ENCODE measurements at places on chromosomes 11 and 22. TPM values are rescaled to one million over a fixed set of nuclear protein-coding genes. Genes with fewer than 3 reads are reported as not detected.
A peak's percentile ranks its signal among the peaks of the same experiment; 100 is the strongest.

Gene SIK3
- 28.7 TPM for total RNA-seq

Gene DCHS1
- total RNA-seq = 10.7 TPM

DNA sequence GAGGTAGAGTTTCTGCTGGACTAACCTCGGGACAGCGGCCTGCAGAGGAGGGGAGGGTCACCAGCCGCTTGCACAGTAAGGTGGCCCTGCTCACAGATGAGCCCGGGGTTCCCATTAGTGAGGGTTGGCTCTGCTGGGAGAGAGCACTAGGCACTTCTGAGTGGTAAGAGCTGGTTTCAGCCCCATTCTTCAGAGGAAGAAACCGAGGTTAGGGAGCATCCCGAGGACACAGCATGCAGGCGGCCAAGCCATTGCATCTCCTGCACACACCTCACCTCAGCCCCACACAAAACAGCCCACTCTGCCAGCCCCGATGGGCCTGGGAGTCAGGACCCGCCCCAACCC, 99.3 kb downstream of the MED15 start:
- no peak for DNase-seq

DNA sequence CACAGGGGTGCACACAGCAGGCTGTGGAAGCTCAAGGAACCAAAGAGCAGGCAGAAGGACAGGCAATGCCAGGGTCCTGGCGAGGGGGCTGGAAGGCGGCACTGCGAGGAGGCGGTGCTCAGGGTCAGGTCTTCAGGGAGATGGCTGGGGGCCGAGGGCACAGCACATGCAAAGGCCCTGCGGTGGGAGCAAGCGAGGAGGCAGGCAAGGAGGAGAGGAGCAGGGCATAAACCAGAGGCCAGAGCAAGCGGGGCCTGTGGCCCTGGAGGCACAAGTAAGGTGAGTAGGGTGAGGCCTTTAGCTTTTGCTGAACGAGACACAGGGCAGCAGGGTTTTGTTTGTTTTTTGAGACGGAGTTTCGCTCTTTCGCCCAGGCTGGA, 126.9 kb downstream of the ARHGAP8 start:
- no peak for DNase-seq

GRCh38 chr22:31086703-31087330, 5.7 kb downstream of the SMTN start:
- DNase-seq = no peak

DNA sequence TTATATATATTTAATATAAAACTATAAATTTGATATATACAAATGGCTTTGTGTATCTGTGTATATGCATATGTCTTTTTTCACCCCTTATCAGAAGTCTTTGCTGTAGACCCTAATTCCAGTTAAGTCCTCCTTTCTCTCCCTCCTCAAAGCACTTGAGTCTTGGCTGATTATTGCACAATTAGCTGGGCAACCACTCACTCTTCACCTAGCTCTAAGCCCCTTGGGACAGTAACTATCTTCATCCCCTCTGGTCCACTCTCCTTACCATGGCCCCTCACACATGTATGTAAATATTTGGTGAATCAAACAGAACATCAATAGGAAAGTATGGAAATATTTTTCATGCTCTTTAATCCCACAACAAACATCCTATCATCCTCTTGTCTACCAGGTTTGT, 909 bp upstream of the OR5B21 start:
- DNase-seq = no peak

GRCh38 chr22:22789233-22789921, 98.2 kb upstream of the IGLL5 start:
- no peak for DNase-seq

- DNase-seq = no peak
Measured at GRCh38 chr11:12167061-12168000, 56.9 kb downstream of the MICAL2 start.

DNA sequence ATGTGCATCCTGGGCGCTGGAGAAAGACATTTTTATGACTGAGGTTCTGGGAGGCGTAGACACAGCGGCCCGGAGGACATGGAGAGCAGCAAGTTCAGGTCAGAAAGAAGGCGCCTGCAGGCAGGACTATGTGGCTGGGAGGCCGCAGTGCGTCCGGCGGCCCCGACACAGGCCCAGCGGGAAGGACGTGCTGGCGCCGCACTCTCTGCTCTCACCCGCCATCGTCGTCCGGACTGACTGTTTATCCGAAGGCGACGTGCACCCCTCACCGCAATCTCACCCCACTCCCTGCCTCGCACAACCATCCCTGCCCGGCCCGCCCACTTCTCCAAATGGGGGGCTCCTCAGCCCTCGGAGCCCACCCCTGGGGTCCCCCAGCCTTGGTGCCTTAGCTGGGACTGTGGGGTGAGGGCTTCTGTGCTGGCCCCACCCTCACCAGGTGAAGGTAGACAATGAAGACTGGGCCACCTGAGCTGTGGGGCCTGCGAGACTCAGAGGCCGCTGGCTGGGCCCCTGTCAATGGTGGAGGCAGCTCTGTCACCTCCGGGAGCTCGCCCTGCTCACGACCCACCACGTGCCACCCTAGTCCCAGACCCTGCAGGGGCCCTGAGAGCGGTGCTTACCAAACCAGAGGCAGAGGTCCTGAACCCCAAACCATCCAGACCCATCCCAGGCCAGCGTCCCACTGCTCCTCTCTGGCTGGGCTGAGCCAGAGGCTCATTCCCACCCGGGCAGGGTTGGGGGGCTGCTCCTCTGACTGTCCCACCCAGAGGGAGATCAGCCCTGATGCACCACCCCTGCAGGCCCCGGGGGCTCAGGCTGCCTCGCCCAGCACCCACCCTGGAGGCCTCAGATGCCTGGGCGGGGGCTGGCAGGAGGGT, 16.2 kb upstream of the MUC5B start:
- DNase-seq = peak; percentile 53

- DNase-seq = no peak
Measured at GRCh38 chr11:123601136-123601535, 53.3 kb downstream of the SCN3B start.

- DNase-seq = no peak
Measured at GRCh38 chr11:116533186-116533825, 239.5 kb downstream of the BUD13 start.

DNA sequence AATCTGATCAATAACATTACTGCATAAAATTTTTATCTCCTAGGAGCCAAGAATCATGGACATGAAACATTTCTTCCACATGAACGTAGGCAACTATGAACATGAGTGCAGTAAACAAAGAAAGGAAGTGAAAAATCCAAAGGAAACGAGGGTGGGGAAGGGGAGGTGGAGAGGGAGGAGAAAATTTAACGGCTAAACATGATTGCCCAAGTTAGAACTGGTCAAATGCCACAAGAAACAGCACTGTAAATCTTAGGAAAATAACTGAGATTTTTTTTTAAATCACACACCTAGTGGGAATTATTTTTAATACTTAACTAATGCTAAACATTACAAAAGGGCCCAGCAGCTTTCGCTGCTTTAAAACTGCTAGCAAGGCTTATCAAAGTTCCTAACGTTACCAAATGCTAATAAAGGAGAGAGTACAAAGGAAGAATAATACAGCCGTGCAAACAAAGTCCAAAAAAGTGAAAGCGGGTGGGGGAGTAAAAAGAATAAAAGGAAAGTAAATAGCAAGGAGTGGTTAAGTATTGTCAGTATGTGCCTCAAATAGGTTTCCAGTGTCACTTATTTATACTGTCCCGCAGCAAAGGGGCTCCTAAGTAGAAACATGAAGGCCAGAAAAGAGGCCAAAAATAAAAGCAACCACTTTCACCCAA, 13.7 kb downstream of the NARS2 start:
- no peak for DNase-seq

Measured in Right ventricle myocardium inferior (tissue), 1 donor.